ENCODE measurements at places on chromosomes 12 and 14.

DNA sequence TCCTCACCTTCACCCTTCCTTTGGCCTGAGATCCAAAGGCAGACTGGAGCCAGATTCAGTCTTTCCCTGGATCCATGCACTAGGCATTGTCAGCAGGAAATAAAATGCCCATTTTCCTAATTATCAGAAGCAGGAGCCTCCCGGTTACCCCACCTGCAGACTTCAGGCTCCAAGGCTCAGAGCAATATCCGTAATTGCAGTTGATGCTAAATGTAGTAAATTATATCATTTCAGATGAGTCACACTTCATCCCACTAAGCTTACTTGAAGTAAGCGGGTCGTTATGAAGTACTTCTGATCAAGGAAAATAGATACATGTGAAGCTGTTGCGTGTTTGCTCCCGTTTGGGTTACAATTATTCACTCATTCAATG lies 110.7 kb upstream of the SFSWAP start:
- DNase-seq = no peak

GRCh38 chr14:77158175-77158881 lies 16.7 kb upstream of the ZDHHC22 start:
- DNase-seq = no peak

GRCh38 chr12:108484431-108484830 lies 30.6 kb upstream of the FICD start:
- DNase-seq = no peak

- DNase-seq = no peak
These were observed 22.5 kb downstream of the RECQL start for GRCh38 chr12:21478756-21479455.

- DNase-seq = no peak
These were observed 7.8 kb downstream of the PRPF39 start for GRCh38 chr14:45091710-45092109.

- no peak for DNase-seq
These were observed 46.4 kb downstream of the RESF1 start for GRCh38 chr12:32005496-32006125.

- DNase-seq = no peak
These were observed 66.2 kb upstream of the BCL2L14 start for GRCh38 chr12:12004524-12004923.

DNA sequence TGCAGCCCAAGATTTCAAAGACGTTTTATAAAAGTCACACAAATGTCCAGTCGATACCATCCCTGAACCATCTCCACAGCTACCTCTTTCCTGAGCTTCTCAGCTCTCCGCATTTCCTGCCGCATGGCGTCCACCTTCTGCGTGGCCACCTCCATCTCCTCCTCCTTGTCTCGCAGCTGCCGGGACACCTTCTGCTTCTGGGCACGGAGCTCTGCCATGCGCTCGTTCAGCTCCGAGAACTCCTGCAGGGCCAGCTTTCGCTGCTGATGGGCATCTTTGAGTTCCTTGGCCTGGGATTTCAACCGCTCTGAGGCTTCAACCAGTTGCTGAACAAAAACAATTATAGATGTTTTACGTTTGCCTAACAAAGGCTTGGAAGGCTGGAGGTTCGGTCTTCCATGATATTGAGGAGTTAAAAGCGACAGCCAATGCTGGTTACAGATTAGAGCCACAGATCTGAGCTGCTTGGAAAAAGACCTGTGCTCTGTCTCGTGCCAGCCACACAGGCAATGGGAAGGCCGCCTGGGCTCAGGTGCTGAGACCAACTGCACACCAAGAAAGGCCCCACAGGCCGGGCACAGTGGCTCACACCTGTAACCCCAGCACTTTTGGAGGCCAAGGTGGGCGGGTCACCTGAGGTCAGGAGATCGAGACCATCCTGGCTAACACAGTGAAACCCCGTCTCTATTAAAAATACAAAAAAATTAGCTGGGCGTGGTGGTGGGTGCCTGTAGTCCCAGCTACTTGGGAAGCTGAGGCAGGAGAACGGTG lies 49.6 kb downstream of the AMN start:
- DNase-seq = no peak

DNA sequence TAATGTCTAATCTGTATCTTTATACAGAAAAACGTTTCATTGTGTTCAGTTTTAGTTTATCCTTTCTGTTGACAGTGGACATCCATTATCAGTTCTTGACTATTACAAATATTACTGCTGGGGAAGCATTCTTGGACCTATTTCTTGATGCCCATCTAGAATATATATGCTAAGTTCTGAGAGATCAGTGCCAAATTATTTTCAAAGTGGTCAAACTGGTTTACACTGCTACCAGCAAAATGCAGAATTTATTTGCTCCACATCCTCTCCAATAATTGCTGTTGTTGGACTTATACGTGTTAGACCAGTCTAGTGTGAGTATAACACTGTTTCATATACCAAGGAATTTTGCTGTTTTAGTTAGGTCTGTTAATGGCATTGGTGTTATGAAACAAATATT lies 85.5 kb upstream of the TRAF3 start:
- no peak for DNase-seq

DNA sequence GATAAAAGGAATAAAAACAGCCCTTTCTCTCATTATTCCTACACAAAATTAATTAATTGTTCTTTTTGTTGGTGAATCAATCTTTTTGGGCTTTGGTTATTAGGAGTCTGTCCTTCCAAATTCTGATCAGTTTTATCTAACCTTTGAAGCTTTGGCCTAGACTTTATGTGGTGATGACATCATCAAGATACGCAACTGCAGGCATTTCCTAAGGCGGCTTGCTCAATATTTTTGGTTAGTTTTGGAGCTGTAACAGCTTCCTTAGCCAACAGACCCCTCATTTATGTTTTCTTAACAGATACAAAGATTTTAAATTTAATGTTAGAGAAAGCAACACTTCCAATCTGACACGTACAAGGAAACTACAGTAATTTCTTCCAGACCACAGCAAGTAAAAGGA lies 87.8 kb upstream of the PDE3A start:
- no peak for DNase-seq

GRCh38 chr12:34376133-34376799 lies 354.0 kb downstream of the ALG10 start:
- no peak for DNase-seq

DNA sequence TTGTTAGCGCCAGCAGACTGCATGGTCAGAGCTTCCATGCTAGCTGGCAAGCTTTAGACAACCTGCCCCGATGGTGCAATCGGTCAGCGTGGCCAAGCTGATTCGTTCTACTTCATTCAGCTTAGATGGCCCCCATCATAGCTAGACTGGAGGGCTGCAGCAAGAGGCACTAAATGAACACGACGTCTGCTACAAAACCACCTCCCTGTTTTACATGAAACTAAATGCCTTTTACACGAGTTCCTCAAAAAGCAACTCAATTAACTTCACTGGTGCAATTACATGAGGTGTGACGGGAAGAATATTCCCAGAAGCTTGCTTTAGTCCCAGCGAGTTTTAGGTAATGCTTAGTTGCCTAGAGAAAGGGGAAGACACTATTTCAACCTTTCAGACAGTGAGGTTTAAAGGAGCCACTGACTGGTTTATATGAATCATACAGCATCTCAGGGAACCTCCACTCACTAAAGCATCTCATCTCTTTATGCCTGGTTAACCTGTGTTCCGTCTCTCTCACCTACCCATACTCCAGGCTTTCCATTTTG lies 8.4 kb downstream of the NIN start:
- DNase-seq = no peak

DNA sequence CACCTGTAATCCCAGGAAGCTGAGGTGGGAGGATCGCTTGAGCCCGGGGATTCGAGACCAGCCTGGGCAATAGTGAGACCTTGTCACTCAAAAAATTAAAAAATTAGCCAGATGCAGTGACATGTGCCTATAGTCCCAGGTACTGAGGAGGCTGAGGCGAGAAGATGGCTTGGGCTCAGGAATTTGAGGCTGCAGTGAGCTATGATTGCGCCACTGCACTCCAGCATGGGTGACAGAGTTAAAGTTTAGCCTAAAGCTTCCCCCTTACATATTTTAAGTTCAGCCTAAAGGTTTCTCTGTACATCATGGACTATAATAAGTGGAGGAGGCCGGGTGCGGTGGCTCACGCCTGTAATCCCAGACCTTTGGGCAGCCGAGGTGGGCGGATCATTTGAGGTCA lies 70.1 kb downstream of the SPRING1 start:
- DNase-seq = no peak

GRCh38 chr14:67984274-67984673 lies 164.7 kb downstream of the RAD51B start:
- no peak for DNase-seq

DNA sequence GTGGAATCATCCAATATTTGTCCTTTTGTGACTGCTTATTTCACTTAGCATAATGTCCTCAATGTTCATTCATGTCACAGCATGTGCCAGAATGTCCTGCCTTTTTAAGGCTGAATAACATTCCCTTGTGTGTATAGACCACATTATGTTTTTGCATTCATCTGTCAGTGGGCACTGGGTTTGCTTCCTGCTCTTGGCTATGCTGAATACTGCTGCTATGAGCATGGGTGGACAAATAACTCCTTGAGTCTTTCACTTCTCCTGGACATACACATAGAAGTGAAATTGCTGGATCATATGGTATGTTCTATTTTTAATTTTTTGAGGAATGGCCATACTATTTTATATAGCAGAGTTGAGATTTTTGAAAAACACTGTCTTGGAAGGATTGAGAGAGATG lies 46.9 kb downstream of the GPR68 start:
- DNase-seq = no peak

DNA sequence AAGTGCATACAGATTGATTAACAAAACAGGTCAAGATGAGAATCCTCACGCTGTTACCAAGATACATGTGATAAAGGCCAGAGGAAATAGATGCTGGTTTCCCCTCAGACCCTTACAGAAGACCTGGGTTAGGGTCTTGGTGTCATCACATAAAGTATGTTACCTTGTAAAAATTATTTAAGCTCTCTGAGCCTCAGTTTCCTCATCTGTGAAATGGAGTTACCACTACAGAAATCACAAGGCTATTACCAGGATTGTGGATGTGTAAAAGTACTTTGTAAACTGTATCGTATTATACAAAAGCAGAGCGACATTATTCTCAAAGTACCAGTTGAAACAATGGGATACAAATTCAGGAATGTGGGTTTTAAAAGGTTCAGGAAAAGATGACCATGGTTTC lies 14.0 kb downstream of the SAMD4A start:
- no peak for DNase-seq

- DNase-seq = no peak
These were observed 4.4 kb upstream of the FAM186B start for GRCh38 chr12:49609875-49610154.

GRCh38 chr14:44989497-44990440 lies 27.8 kb downstream of the TOGARAM1 start:
- DNase-seq = no peak

DNA sequence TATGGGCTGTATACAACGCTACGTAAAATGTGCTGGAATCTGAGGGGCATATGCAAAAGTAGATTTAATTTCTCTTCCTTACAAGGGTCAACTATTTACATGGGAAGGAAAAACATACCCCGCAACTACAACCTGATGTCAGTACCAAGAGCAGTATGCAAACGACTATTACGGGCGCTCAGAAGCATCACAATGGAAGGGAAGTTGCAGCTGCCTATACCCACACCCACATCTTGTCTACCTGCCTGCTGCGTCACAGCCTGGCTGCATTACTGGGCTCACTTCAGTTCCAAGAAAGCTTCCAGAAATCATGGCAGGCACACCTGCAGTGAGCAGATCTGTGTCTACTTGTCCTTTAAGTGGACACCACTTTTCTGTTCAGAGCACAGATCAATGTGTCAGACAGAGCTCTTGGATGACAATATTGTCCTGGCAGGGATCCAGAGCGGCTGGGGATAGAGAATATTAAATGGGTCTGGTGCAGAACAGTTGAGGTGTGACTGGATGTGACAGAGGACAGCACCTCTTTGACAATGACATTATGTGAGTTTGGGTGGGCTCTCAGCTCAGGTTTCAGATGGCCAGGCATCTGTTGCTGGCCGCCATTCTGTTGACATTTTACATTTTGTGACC lies 41.5 kb upstream of the GNG2 start:
- DNase-seq = no peak

DNA sequence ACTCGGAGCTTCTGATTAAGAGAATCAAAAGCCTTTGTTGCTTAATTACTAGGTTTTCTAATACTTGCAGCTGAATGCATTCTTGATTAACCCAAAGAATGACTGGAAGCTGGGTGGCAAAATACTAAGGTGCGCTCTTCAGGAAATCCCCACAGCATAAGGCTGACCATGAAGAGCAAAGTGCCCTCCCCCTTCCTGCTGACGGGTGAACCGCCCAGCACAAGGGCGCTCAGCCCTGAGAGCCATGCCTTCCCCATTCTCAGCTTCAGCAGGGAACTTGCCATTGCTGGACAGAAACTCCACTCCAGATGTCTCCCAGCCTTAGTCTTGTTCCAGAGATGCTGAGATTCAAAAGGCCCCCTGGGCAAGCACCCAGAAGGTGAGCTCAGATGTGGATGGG lies 27.2 kb upstream of the FBRSL1 start:
- no peak for DNase-seq

- no peak for DNase-seq
These were observed 116.0 kb downstream of the CACNA1C start for GRCh38 chr12:2168808-2169207.

DNA sequence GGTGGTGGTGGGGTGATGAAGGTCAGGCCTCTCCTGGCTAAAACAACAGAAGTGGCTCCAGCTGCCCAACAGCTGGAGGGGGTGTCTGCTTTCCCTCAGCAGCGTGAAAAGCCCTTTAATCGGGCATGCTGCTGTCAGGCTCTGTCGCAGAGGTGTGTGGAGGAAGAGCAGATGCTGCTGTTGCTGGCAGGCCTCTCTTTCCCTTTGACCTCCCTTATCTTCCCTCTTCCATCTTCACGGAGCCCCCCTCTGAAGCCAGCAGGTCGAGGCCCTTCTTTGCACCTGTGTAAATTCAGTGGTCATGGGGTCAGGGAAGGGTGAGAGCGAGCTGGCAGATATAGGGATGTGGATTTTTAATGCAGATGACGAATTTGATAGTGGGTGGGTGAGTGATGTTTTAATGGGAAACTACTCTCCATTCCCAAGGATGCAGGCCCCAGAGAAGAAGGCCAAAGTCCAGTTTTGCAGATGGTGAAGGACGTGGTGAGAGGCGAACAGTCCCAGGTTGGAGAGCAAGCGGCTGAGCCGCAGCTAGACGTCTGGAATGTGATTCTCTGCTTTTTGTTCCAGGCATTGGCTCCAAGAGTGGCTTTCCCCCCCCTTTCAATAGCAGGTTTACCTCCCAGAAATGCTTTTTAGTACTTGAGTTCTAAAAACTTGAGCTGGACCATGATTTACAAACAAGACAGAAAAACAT lies 64.0 kb downstream of the SMOC1 start:
- DNase-seq = no peak
